ENCODE measurements at places on chromosomes 12 and 14. TPM values are rescaled to one million over a fixed set of nuclear protein-coding genes. Genes with fewer than 3 reads are reported as not detected.

The PLEKHH1 gene
- polyA plus RNA-seq = 25.3 TPM

The DENND5B gene
- 3.7 TPM for polyA plus RNA-seq

The ARHGDIB gene
- 93.4 TPM for polyA plus RNA-seq

The GNB3 gene
- polyA plus RNA-seq = 0.46 TPM

The TAS2R13 gene
- polyA plus RNA-seq = 0.20 TPM

The PLXNC1 gene
- polyA plus RNA-seq = 4.3 TPM

The RAPGEF3 gene
- polyA plus RNA-seq = 3.9 TPM

The AKAP5 gene
- 7.2 TPM for polyA plus RNA-seq

The SERPINA10 gene
- 0.06 TPM for polyA plus RNA-seq

The ANO4 gene
- not detected for polyA plus RNA-seq

The ADCY4 gene
- polyA plus RNA-seq = 2.4 TPM

The ARF6 gene
- 81.9 TPM for polyA plus RNA-seq

The CD27 gene
- polyA plus RNA-seq = 0.60 TPM

The ASB2 gene
- polyA plus RNA-seq = 1.2 TPM

The CLEC4C gene
- polyA plus RNA-seq = not detected

The SNRPF gene
- polyA plus RNA-seq = 52.3 TPM

The SCN8A gene
- polyA plus RNA-seq = under 0.01 TPM

The TOMM20L gene
- polyA plus RNA-seq = not detected

The ALX1 gene
- polyA plus RNA-seq = not detected

The SPIC gene
- not detected for polyA plus RNA-seq
